Stimulated activated CD4-positive, alpha-beta T cell treated with anti-CD3 and anti-CD28 coated beads, Interleukin-15, amount 100 ng/mL, for 1 hour (primary cell): ENCODE measurements at places on chromosomes 1 and 21.

- DNase-seq: no peak
Observed at GRCh38 chr21:26077521-26077920, 93.0 kb downstream of the APP start.

GRCh38 chr1:40936931-40937339 is 42.6 kb upstream of the CTPS1 start:
- DNase-seq: no peak

GRCh38 chr1:3543076-3544039 is 68.0 kb downstream of the MEGF6 start:
- DNase-seq: no peak

DNA sequence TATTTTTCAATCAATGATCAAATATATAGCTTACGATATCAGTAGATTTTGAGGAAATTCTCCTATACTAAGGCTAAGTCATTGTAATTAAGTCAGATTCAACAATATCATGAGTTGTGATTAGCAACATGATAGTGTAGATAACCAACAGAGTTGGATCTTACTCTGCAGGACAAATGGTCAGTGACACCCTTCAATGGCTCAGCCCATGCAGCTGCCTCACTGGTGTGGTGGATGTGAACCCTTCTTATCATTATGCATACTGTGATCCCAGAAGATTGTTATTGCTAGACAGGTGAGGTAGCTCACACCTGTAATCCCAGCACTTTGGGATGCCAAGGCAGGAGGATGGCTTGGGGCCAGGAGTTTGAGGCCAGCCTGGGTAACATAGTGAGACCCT is 5.6 kb downstream of the SLC16A1 start:
- DNase-seq: no peak

DNA sequence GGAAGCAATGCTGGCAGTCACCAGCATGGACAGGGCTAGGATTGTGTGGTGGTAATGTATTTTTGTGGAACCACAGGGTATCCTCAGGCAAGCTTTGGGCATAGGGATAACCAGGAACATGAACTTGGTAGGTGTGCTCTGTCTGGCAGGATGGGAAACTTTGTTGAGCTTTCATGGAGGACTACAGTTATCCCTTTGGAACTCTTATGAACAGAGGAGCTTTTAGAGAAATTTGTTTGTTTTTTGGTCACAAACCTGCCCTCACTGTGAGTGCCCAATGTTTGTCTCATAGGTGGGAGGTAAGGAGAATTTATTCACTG is 54.4 kb downstream of the MACF1 start:
- DNase-seq: no peak

DNA sequence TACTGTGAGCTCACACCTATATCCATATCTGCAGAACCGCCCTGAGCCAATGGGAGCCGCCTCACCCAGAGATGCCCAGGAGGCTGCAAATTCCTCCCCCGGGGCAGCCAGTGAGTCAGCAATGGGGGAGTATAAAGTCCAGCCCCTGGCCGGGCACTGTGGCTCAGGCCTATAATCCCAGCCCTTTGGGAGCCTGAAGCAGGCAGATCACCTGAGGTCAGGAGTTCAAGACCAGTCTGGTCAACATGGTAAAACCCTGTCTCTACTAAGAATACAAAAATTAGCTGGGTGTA is 5.0 kb upstream of the CLCNKB start:
- DNase-seq: no peak

GRCh38 chr1:60965280-60965854 is 117.0 kb upstream of the NFIA start:
- DNase-seq: no peak

- DNase-seq: no peak
Observed at GRCh38 chr1:98340511-98340910, 321.0 kb upstream of the SNX7 start.

GRCh38 chr1:175313672-175314225 is 121.2 kb upstream of the KIAA0040 start:
- no peak for DNase-seq
